ENCODE measurements at places on chromosomes 6 and 20.
A peak's percentile ranks its signal among the peaks of the same experiment; 100 is the strongest.

GRCh38 chr6:45184937-45185336 lies 143.2 kb upstream of the RUNX2 start:
- no peak for DNase-seq

DNA sequence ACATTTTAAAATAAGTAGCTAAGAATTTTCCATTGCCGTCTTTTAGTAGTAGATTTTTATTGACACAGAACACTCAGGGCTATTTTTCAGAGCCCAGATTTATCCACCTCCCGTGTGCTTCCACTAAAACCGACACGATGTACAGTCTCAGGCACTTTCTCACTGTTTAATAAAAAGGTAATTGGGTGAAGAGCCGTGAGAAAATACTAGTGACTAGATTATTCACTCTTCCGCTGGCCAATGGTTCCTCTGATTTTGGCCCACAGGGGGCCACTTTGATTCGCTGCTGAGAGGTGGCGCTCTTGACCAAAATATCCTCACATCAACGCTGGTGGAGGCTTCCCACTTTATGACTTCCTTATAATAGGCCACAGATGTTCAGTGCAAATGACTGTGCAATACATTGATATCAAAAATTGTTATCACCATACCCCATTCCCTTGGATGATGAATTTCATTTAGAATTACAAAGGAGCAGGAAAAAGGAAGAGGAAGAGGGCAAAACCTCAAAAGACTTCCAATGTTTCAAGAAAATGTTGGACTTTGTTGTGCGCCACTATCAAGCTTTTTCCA lies 12.3 kb upstream of the HDDC2 start:
- DNase-seq: no peak

DNA sequence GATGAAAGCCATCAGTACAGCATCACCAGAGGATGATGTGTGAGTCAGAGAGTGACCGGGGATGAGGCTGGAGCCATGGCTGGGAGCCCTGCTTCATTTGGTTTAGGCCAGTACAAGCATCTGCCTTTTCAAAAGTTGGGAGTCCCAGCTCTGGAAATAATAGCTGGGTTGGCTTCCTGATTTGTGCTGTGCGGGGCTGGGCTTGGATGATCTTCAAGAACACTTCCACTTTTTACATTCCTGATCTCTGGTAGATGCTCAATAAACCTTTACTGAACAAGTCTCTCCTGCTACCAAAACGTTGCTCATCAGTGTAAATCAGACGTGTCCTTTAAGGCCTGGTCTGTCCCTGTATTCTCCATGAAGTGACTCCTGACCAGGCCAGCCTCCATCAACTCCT lies 44.1 kb upstream of the ADGRF4 start:
- no peak for DNase-seq

DNA sequence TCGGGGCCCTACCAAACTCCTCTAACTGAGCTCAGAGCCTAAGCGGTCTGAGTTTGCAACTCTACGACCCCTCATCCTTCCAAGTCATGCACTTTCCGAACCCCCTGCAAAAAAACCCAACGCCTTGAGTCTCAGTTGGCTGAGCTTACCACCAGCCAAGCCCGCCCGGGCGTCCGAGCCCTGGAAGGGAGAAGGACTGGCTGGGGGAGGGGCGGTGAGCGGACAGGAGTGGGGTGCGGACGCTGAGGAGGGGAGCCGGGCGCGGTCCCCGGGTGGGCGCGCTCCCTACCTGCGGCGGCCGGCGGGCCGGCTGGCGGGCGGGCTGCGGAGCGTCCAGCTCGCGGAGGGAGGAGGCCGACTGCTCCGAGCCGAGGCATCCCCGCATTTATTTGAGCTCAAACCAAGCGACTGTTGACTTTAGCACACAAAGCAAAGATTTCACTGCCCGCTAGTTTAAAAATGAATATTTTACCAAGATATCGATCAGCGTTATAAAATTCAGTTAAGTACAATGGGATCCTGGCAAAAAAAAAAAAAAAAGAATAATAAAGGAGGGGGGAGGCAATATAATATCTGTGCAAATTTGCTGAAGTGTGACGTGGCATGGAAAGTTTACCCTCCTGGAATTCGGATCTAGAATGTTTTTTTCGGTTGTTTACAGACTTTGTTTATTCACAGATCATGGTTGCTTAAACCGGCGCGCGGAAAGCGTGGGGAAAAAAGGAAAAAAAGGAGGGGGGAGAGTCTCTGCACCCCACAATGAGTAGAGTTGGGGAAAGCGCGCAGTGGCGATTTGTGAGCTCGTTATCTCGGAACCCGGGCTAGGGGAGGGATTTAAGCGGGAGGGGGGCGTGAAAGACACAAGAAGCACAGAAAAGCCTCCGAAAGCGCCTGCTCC lies 5.9 kb downstream of the FOXA2 start:
- no peak for DNase-seq

DNA sequence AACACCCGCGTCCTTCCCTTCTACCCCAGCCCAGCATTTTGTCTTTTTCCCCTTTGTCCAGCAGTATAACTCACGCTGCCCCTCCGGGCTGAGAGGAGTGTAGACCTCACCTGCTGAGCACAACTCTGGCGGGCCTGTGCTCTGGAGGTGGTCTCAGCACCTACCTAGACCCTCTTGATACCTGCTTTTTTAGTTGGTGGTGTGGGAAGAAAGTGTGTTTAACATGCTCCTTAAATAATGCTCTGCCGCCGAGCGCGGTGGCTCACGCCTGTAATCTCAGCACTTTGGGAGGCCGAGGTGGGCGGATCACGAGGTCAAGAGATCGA lies 1.4 kb upstream of the TRIM26 start:
- DNase-seq: no peak

- DNase-seq: no peak
These were observed 196.2 kb downstream of the PAX1 start for GRCh38 chr20:21901470-21902275.

DNA sequence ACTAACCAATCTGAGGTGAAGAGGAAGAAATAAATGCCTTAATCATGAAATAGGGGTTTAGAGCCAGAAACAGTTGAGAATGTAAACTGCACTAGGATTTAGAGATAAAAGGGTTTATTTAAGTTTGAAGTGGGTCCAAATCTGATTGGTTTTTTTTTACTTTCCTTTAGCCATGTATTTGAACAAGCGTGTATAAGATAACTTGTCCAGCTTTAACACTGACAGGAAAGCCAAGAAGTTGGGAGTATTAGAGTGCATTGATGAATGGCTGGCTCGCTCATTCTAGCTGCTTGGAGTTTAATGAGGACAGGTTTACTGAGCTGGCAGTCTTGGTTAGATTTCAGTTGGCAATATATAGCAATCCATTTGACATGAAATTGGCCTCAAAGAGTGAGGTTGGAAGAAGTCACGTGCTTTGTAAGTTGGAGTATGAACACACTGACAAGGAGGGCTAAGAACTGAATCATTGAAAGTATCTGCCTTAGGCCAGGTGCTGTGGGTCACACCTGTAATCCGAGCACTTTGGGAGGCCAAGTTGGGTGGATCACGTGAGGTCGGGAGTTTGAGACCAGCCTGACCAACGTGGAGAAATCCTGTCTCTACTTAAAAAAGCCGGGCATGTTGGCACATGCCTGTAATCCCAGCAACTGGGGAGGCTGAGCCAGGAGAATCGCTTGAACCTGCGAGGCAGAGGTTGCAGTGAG lies 13.7 kb downstream of the SRSF3 start:
- DNase-seq: no peak

DNA sequence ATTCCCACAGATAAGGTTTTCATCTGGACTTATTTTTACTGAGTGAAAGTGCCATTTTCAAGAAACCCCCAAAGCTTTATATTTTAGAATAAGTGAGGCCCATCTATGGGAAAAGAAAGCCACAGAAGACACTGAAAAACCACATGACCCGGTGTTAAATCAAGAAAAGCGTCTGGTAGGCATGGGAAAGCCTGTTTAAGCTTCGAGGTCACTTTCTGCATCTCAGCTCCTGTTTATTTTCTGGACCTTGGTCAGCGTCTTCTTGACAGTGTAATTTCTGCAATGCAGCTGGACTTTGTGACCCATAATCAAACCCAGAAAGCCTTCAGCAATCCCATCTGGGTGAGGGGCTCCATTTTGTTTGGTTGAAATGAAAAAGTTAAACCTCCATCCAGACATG lies 59.6 kb upstream of the NEDD9 start:
- no peak for DNase-seq

- DNase-seq: no peak
These were observed 208.2 kb downstream of the DLL1 start for GRCh38 chr6:170082531-170083187.

- no peak for DNase-seq
These were observed 89.5 kb downstream of the TIAM2 start for GRCh38 chr6:155084431-155085123.

DNA sequence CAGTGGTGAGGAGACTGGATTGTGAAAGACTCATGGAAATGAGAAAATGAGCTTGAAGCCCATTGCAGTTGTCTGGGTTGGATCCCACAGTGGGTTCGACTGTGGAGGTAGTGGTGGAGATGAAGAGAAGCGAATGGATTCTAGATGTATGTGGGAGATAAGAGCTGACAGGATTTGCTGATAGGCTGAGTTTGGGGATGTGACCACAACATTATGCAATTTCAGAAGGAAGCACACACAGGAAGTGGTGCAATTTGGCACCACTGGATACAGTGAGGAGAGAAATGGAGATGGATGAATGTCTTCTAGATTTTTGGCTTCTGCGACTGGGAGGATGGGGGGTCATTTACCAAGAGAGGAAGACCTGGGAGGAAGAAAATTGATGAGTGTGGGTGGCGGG lies 64.4 kb upstream of the MAFB start:
- no peak for DNase-seq

GRCh38 chr20:31718952-31719643 lies 3.6 kb downstream of the BCL2L1 start:
- DNase-seq: no peak

DNA sequence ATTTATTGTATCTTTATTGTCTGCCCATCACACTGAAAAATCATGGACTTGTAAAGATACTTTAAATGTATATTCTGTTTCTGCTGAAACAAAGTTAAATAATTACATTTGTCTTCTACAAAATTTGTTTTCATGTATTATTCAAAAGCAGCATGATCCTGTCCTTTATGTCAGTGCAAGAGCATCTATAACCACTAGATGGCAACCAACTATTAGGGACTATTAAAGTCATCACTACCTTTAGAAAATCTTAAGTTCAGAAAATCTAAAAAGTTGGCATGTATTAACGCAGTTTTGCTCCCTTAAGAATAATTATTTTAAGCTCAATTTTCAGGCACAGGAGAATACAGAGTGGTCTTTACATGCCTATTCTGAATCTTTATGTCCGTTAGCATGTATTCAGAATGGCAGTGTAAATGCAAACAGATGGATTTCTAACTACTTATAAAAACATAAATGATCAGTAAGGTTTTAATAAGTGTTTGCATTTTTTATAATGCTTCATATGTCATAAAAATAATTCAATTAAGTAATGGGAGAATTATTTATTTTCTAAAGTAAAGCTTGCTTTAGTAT lies 17.8 kb downstream of the TMEM30A start:
- DNase-seq: no peak

DNA sequence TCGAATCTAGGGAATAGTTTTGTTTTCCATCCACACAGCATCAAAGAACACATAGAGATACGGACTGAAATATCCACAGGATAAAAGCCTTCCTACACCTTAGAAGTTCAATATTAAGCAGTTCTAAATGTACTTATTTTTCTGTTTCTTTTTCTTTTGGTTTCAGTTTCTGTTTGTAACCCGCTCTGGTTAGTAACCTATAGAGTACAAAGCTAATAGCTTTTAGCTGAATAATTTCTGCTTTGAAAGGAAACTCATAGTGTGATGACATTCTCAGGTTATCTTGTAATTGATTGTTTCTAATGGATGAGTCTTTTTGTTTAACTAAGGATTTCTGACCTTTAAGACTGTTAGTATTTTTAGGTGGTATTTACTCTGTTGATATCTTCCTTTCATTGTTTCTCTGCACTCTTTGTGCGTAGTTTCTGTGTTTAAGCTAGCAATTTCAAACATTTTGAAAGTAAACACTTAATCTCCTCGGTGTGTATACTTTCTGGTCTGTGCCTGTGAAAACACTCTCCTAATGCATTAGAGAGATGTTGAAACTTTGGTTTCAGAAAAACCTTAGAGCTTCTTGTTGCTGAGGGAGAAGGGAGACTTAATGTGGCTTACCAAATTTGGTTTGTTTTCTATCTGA lies 385.5 kb downstream of the HDGFL1 start:
- no peak for DNase-seq

DNA sequence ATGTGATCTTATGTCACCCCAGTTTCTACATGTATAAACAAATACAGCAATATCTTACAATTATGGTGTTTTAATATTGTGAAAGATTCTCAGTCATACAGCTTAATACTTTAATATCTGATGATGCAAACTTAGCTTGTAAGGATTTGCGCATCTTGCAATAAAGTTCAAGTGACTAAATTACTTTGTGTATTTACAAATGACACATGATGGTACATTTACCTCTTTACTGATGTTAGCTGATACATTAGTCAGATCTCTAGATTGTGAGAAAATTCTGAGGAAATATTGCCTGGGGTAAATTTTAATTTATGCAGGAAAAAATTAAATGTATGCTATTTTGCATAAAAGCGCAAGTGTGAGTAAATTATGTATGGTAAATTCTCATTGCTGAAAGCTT lies 418.8 kb upstream of the MMS22L start:
- DNase-seq: no peak

DNA sequence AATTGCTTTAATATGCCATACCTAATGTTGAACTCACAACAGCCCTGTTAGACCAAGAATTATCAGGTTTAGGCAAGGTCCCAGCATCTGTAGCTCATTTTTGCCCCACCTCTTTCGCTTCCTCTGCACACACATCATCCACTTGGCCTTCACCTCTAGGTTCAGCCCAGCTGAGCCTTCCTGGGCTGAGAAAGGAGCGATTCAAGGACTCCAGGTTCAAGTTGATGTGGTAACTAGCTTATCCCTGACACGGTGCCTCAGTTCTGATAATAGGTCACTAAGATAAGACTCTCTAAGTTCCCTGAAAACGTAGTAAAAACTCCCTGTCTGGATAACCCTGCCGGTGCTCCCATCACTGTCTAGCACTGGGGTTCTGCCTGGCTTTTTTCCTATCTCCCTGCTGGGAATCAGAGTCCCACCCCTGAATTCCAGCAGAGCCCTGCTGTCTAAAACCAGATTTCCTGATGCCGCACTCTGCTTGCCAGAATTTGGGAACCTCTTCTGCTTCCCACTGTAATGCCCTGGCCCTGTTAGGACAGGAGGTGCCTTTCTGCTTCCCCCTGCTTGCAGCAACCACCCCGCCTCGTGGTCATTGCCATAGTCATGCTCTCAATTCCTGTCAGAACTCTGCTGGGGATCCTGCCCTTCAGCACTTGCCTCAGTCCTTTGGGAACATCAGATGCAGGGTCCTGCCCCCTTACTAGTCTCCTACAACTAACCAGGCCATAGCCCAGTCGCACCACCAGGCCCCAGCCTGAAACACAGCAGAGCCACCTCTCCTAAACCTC lies 47.6 kb downstream of the ALDH8A1 start:
- DNase-seq: no peak

- peak; percentile 35 for DNase-seq
These were observed 24.0 kb downstream of the FGD2 start for GRCh38 chr6:37029249-37029971.

- DNase-seq: no peak
These were observed 2.4 kb downstream of the EDEM2 start for GRCh38 chr20:35144694-35145093.

GRCh38 chr20:43778375-43778774 lies 51.6 kb upstream of the GTSF1L start:
- no peak for DNase-seq

- DNase-seq: no peak
These were observed at the start of gene HLA-DQA1 for GRCh38 chr6:32637219-32637880. Gene HLA-DQA1, plus strand, starts transcription at chr6:32637406. Its CDS starts 53 bp downstream, at chr6:32637459.

All from activated CD4-positive, alpha-beta T cell treated with anti-CD3 and anti-CD28 coated beads for 4 hours (primary cell).